ENCODE measurements at places on chromosomes 12 and 14.

DNA sequence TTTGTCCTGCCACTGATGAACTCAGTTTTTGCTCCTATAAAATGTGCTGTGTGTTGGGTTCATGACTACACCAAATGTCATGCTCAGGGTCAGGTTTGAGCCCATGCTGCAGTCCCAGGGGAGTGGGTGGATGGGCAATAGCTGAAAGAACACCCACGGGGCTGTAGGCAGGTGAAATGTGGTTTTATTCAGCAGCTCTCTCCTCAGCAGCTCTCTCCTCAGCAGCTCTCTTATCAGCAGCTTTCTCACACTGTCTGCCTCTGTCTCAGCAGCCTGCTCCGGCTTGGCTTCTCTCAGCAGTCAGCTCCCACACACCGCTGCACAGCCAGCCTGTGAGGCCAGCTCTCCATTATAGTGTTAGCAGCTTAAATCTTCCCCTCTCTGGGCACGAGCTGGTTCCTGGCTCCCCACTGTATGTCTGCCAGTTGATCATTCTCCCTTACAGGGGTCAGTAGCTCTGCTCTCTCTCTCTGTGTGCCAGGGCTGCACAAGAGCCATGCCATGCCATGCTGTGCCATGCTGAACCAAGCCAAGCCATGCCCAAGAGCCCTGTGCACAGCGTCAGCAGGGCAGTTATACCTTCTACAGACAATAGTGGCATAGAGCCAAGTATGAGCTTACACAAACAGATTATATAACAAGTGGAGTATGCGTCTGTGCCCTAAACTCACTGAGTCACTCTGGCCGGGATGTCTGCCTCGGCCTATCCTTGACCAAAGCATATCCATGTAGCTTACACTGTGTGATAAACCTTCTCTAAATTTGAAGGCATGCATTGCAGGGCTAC is 303.3 kb upstream of the TMPO start:
- no peak for DNase-seq

DNA sequence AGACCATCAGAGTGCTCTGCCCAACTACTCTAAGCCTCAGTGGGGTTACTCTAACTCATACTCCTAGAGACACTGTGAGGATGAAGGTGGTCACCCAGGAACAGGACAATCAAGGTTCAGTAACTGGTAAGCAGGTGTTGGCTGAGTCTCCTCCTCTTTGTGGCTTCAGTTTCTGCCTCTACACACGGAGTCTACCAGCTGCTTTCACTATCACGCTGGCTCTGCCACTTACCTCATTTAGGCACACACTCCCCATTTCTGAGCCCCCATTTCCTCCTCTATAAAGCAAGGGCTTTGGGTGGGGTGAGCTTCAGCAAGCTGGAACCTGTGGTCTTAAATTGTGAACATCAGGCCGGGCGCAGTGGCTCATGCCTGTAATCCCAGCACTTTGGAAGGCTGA is 7.3 kb upstream of the TCHP start:
- no peak for DNase-seq

- no peak for DNase-seq
These were observed 237.2 kb upstream of the FKBP4 start for GRCh38 chr12:2557597-2557996.

DNA sequence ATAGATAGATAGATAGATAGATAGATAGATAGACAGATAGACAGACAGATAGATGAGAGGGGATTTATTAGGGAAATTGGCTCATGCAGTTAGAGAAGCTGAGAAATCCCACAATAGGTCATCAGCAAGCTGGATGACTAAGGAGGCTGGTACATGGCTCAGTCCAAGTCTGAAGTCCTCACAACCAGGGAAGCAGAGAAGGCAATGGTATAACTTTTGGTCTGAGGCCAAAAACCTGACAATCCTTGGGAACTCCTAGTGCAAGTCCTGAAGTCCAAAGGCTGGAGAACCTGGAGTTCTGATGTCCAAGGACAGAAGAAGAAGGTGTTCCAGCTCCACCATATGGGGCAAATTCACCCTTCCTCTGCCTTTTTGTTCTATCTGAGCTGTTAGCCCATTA is 517.6 kb upstream of the ATP2B1 start:
- no peak for DNase-seq

DNA sequence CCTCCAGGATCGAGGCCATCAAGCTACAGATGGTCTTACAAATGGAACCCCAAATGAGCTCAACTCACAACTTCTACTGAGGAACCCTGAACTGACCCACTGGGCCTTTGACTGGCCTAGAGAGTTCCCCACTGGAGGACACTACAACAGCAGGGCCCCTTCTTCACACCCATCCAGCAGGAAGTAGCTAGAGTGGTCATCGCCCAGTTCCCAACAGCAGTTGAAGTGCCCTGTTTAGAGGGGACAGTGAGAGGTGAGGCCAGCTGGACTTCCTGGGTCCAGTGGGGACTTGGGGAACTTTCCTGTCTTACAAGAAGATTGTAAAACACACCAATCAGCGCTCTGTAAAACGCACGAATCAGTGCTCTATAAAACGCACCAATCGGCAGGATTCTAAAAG is 247.9 kb upstream of the BTG1 start:
- no peak for DNase-seq

DNA sequence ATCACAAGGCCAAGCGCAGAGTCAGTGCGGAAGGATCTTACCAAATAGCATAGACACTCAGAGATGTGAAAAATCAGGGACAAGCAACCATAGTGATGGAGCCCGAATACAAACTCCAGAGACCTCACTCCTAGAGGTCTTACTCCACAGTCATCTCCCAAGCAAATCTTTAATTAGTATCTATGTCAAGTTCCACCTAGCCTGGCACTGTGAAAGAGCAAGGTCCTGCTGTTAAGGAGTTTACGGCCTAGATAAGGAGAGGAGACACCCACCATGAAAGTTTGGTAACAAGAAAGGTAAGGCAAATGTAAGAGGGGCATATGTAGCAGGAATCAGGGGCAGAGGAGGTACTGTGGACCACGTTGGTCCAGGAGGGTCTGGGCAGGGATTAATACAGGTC is 7.4 kb upstream of the PLEKHG6 start:
- no peak for DNase-seq

DNA sequence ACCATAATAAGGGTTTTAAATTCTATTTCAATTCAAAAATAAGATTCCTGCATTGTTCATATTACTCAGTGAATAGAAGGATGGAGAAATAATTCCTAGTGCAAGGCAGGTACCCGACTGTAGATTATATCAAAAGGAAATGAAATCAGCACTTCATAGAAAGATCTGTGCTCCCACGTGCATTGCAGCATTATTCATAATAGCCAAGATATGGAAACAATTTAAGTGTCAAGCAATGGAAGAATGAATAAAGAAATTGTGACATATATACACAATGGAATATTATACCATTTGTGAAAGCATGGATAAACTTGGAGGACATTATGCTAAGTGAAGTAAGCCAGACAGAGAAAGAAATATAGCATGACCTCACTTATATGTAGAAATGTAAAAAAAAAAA is 53.8 kb downstream of the SLC6A15 start:
- DNase-seq = no peak

DNA sequence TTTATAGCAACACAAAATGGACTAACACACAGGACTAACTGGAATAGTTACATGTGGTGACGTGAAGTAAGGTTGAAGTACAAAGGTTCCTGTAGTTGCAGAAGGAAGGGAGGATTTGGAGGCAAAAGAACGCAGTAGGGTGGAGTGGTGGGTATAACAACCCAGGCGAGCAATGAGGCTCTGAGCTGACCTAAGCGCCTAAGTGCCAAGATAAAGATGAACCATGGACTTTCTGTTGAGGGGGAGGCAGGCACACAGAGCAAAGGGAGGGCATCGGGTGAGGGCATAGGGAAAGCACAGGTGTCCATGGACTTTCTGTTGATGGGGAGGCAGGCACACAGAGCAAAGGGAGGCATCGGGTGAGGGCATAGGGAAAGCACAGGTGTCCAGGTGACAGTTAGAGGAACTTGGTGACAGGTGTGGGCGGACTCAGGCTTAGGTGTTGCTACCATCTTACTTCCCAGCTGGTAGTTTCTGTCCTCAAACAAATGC is 15.2 kb downstream of the SCNN1A start:
- DNase-seq = no peak

- no peak for DNase-seq
These were observed 11.8 kb downstream of the GPR65 start for GRCh38 chr14:88016768-88017167.

DNA sequence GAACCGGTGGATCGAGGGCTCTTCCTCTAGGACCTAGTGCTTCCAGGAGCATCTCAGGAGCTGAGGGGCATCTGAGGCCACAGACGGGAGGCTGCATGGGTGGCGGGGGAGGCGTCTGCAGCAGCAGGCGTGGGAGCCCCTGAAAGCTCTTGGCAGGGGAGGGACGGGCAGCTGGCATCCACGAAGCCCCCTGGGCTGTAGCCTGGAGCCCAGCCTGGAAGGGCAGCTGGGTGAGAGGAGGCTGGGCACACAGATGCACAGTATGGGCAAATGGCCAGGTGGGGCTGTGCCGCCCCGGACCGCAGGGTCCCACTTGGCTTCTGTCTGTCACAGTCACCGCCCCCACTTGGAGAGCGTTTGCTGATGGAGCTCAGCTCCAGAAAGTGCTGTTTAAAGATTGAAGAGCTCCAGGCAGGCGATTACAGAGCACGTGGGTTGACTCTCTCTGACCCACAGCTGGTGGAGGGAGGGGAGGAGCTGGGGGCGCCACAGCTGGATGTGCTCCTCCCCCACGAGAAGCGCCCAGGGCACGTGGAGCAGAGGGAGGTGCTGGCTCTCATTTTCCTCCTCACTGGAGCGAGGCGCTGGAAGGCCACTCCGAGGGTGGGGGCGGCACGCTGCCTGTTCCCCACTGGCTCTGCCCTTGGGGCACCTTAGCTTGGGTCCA is 155.0 kb upstream of the C14orf180 start:
- no peak for DNase-seq

- DNase-seq = no peak
These were observed 16.7 kb downstream of the PNP start for GRCh38 chr14:20485900-20486299.

- no peak for DNase-seq
These were observed 5.4 kb downstream of the SRSF5 start for GRCh38 chr14:69772082-69773017.

DNA sequence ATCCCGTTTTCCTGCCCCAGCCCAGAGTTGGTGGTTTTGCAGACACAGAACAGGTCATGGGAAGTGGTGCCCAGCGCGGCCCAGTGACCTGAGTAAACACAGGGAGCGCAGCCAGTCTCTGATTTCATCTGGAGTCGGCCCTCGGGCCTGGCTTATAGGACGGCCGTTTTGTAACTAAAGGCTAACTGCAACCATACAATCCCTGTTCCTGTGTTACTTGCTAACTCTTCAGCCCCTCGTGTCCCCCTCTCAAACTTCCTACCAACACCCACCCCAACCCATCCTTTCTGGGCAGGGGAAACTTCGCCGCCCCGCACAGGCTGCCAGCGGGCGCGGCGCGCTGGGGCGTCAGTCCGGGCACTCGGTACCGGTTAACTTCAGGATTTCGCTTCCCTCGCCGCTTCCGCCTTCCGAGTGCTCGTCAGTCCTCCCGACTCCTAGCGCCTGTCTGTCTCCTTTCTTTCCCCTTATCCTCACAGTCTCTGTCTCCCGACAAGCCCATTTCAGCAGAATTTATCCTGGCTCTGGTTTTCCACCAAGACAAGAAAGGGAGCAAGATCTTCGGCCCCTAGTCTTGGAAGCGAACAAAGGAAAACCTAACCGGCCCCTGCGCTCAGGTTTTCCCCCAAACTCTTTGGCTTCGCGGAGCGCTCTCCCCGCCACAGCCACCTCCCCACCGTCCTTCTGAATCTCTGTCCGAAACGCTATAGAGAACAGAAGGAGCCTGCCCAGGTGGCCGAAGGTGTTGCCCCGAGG is 2.0 kb downstream of the SIX1 start:
- DNase-seq = no peak
